ENCODE measurements at places on chromosomes 11 and 22.
A peak's percentile ranks its signal among the peaks of the same experiment; 100 is the strongest.

DNA sequence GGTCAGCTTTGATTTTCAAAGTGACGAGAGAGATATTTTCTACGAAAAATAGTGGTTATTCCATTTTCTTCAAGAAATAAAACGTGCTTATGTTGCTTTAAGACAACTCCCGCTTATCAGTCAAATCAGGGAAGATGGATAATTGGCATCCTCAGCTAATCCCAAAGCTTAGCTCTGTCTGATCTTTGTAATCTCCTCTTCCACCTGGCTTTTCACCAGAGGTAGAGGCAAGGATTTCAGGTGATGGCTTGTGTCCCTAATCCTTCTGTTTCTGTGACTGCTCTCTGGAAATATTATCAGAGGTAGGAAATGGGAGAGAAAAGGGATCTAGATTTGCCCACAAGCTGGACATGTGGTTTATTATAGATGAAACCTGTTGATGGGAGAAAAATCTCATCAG lies 78.9 kb downstream of the DBX1 start:
- DNase-seq: no peak

DNA sequence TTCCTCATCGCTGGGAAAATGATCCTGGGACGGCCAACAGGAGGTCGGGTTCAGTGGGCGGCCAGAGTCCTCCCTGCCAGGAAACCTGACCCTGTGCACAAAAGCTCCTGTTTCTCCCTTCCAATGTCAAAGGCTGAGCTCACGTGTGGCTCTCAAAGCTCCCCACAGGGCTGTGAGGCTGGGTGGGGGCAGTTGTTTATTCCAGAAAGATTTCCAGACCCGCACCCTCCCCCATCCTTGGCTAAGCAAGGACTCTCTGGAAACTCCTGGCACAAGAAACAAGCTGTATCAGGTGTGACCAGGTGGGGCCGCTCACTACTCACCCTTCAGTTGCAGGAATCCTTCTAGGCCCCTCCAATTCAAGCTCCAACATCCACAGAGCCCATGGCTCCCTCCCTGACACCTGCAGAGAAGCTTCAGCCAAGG lies 131.9 kb downstream of the SHANK2 start:
- no peak for DNase-seq

GRCh38 chr11:67117672-67118180 lies 1.3 kb upstream of the KDM2A start:
- DNase-seq: no peak

DNA sequence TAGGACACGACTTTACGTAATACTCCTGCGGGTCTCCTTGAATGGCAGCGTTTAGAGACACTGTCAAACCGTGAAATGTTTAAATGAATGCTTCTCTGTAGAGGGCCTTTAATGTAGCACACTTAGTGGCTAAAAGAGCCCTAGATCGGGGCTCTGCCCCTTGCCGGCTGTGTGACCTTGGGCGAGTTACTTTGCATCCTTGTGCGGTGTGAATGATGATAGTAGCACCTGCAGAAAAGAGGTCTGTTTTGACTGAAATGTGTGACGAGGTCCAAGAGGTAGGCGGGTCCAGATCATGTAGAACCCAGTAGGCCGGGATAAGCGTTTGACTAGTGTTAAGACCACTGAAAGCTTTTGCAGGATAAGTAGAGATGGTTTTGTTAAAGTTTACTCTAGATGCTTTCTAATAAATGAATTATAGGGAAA lies 866 bp downstream of the MED17 start:
- no peak for DNase-seq

GRCh38 chr11:118436639-118437207 lies 431 bp downstream of the KMT2A start:
- DNase-seq: no peak

- no peak for DNase-seq
Measured at GRCh38 chr11:3006505-3007260, 14.6 kb upstream of the NAP1L4 start.

GRCh38 chr22:19971276-19972124 lies 29.9 kb upstream of the TXNRD2 start:
- no peak for DNase-seq

DNA sequence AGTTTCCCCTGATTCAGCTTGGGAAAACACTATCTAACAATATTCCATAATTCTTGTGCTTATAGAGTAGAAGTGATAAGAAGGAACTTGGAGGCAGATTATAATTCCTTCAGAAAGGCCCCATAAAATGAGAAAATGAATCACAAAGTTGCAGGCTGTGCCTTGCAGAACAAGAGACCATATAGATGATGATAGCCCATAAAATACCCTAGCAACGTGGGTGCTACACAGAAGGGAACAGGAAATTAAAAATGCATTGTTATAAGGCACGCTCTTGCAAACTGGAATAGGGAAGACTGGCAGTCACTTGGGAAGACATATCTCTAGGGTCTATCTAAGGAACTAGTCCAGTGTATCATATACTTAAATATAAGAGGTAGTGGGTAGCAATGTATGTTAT lies 67.6 kb downstream of the KIF18A start:
- no peak for DNase-seq

- no peak for DNase-seq
Measured at GRCh38 chr11:119195680-119196079, 10.4 kb downstream of the NHERF4 start.

DNA sequence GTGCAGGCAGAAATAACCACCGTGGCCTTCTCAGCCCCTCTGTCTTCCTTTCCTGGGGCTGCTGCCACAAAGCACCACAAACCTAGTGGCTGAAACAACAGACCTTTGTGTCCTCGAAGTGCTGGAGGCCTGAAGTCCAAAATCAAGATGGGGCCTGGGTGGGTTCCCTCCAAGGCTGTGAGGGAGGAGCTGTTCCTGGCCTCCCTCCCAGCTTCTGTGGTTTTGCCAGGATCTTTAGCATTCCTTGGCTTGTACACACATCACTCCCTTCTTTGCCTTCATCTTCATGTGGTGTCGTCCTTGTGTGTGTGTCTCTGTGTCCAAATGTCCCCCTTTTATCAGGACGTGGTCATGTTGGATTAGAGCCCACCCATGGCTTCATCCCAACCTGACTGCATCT lies 29.0 kb upstream of the PARVG start:
- DNase-seq: peak; percentile 50
